Activated CD4-positive, alpha-beta T cell treated with anti-CD3 and anti-CD28 coated beads for 24 hours (primary cell): ENCODE measurements at places on chromosomes 6 and 20.

DNA sequence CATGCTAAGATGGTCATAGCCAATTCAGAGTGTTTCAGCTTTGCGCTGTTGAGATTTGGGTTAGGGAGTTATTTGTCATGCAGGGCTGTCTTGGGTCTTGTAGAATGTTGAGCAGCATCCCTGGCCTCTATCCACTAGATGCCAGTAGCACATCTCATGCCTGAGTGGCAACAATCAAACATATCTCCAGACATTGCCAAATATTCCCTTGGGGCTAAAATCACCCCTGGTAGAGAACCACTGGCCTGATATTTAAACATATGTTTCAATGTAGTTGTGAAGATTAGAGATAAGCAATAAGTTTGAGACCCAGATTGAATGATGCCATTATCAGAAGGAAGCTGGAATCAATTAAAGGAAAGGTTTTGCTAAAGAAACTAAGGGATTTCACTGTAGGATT is 463.3 kb downstream of the DOK5 start:
- no peak for DNase-seq

DNA sequence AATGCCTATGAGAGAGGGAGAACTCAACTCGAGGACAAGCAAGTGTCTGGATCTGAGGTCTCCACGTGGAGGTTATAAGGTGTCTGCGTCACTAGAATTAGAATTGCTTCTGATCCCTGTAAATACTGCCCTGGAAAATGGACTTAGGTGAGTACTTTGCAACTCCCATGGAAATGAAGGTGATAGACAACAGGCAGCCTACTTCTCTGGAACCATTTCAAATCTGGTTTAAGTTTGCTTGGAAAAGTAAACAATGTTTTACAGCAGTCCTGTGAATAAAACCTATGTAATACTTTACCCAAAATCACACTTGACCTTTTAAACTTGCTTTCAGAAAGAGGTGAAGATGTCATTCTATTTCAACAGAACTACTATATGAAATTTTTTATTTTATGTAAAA is 70.1 kb upstream of the TENT5A start:
- no peak for DNase-seq

DNA sequence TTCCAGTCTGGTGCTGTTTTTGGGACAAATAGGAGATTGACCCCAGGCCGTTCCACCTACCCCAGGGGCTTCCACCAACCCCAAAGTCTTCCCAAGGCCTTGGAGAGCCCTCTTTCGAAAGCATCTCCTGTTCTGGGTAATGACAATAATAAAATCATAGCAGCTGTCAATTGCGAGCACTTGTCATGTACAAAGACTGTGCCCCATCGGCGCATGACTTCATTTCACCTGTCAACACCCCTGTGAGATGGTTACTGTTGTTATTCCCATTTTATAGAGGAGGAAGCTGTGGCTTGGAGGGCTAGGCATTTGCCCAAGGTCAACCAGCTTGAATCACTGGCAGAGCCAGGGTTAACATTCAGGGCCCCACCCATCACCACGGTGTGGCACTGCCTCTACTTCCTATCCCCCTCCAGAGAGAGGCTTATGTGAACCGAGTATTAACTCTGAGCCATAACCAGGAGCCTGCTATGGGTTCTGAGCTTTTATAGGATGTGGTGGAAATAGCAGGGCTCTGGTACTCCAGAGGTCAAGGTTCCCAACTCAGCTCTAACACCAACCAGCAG is 51.2 kb downstream of the HNF4A start:
- DNase-seq: no peak

- DNase-seq: no peak
These were observed 176.5 kb downstream of the COL12A1 start for GRCh38 chr6:75029333-75029732.

DNA sequence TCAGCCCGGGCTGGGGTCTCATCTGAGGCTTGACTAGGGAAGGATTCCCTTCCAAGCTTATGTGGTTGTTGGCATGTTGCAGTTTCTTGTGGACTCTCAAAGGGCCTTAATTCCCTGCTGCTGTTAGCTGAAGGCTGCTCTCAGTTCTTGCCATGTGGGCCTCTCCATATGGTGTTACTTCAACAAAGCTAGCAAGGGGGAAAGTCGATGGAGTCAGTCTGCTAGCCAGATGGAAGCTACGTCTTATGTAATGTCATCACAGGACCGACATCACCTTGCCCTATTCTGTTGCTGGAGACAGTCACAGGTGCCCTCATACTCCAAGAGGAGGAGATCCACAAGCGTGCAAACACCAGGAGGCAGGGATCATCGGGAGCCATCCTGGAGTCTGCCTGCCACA is 43.3 kb upstream of the ARMC2 start:
- DNase-seq: no peak

GRCh38 chr6:162683135-162683534 is 44.4 kb downstream of the PRKN start:
- DNase-seq: no peak

- DNase-seq: no peak
These were observed 85.2 kb downstream of the ELOVL4 start for GRCh38 chr6:79862126-79862525.

- no peak for DNase-seq
These were observed 12.6 kb downstream of the PLCB4 start for GRCh38 chr20:9081423-9081966.
